AG10803 (cell line): ENCODE measurements at places on chromosomes 7 and 10.

- DNase-seq = peak; percentile 45
Measured at GRCh38 chr10:42960491-42960990, 116.3 kb upstream of the RET start.

- DNase-seq = peak; percentile 61
Measured at GRCh38 chr7:116772423-116772863, 89.9 kb upstream of the CAPZA2 start.

DNA sequence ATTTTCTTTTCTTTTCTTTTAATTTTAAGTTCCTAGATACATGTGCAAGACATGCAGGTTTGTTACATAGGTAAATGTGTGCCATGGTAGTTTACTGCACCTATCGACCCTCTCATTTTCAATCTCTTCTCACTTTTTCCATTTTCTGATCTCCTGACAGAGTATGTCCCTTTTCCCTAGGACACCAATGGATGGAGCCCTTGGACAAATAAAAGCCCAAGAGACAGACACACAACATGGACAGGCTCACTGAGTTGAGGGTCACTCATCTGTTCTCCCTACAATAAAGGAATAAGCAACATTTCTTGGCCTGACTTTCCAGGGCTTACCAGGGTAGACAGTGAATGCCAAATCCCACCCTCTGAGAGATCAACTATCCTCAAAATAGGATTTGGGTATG, 15.2 kb upstream of the UBE2D1 start:
- DNase-seq = no peak

DNA sequence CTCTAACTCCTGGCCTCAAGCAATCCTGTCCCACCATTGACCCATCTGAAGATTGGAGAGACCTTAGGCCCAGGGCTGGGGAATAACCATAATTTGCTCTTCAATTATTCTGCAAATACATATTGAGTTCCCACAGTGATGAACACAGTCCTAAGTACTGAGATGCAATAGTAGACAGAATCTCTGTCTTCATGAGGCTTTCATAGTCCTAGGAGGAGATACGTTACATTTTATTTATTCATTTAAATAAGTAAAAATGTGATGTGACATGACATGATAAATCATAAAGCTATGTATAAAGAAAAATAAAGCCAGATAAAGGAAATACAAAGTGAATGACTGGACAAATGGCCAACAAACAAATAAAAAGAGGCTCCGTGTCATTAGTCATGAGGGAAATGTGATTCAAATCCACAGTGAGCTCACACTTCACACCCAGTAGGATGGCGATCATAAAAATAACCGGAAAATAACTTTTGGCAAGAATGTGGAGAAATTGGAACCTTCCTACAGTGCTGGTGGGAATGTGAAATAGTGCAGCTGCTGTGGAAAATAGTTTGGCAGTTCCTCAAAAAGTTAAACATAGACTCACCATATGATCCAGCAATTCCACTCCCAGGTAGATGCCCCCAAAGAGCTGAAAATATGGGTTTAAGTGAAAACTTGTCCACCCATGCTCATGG, 52.1 kb upstream of the JCAD start:
- DNase-seq = peak; percentile 89

DNA sequence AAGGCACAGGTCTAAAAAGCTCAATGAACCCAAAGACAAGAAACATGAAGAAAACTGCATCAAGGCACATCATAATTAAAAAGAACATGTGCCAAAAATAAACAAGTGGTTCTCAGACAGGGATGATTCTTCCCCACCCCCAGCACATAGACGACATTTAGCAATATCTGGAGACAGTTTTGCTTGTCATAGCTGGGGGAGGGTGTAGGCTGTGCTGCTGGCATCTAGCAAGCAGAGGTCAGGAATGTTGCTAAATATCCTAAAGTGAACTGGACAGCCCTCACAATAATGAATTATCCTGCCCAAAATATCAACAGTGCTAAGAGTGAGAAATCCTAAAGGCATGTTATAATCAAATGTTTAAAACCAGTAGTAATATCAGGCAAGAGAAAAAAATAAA, 122.6 kb downstream of the MICU1 start:
- peak; percentile 90 for DNase-seq

DNA sequence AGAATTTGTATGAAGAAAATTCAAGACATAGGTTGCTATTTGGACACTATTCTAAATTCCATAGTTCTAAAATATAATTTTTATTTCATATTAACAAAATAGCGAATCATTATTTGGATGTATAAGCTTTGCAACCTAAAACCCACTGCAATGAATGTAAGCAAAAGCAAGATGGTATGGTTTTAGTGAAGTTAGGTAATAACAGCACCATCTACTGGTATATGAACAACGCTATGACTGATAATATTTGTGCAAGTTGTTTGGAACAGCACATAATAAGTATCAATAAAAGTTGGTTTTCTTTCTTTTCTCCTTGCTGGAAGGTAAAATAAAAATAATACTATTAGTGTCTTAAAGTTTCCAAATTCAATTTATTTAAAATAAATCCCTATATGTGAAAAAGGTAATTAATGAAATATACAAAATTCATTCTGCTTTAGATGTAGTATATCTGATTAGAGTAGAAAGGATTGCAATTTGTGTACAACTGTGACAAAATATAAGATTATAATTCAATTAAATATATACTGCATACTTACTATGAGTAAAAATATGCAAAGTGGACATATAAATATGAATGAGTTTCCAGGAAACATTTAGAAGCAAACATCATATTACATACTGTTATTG, 79.0 kb upstream of the LSM8 start:
- DNase-seq = peak; percentile 4
